Globus pallidus (tissue), 1 donor: ENCODE measurements at places on chromosomes 11 and 22.
A peak's percentile ranks its signal among the peaks of the same experiment; 100 is the strongest.

GRCh38 chr11:119149786-119150275, 979 bp downstream of the ABCG4 start:
- DNase-seq = no peak

DNA sequence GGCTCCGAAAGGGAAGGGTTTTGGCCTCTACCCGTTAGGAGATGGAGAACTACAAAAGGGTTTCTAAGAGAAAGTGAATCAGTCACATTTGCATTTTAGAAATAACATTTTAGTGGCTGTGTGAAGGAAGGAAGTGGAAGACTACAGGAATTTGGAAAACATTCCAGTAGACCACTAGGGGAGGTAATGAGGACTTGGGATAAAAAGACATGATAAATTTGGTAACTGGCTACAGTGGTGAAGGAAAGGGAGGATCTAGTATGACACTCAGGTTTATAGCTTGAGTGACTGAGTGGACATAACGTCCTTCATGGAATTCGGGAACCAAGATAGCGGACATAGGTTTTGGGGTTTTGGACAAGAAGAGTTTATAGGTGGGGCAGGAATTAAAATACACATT, 7.0 kb upstream of the RRM1 start:
- no peak for DNase-seq

DNA sequence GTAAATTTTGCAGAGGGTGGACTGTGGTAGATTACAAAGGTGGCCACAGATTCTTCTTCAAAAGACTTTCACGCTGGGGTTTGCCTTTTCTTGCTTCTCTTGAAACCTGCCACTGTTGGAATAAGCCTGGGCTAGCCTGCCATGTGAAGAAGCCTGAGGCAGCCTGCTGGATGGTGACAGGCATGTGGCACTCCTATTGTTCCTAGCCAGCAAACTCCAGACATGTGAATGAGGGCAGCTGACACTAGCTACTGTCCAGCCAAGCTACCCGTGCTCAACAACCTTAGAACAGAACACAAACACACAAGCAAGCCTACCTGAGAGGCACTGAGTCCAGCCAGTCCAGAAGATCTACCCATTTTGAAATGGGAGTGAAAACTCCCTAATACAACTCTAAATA, 322.7 kb upstream of the LARGE1 start:
- no peak for DNase-seq

DNA sequence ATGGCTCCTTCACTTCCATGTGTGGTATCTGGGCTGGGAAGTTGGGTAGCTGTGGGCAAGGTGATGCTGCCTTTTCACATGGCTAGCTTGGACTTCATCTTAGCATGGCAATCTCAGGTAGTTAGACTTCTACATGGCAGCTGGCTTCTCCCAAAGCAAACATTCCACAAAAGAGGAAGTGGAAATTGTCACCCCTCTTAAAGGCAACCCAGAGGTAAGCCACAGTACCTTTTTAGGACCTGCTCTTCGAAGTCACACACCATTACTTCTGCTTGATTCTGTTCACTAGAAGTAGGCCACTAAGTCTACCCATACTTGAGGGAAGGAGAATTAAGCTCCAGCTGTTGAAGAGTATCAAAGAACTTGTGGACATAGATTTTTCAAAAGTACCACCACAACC, 25.9 kb downstream of the TUG1 start:
- DNase-seq = no peak

GRCh38 chr11:94972700-94973098, 657 bp downstream of the CWC15 start:
- no peak for DNase-seq

- no peak for DNase-seq
Observed at GRCh38 chr11:79697905-79698304, 257.1 kb upstream of the TENM4 start.

DNA sequence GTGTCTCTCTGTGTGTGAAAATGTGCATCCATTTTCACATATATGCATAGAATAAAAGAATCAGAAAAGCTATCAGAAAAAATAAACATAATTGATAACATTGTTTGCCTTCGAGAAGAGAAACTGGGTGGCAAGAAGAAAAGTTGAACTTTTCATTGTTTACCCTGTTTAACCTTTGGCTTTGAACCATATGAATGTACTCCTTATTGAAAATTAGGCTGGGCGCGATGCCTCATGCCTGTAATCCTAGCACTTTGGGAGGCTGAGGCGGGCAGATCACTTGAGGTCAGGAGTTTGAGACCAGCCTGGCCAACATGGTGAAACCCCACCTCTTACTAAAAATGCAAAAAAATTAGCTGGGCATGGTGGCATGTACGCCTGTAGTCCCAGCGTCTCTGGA, 11.9 kb upstream of the OR9Q1 start:
- no peak for DNase-seq

DNA sequence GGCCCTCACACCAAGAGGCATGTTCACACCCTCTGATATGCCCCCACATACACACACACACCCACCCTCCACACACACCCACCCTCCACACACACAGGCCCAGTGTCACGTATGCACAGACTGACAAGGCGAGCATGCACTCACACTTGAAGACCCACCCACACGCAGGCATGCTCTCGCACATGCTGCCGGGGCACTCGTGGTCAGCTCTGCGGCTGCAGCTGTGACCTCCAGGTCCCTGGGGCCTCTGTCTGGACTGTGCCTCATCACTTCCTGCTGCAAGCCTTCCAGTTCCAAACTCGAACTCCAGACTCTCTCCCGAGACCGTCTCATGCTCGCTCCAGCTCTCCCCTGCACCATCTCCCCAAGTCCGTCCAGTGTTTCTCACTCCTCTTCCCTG, 9.5 kb downstream of the DCHS1 start:
- DNase-seq = no peak

DNA sequence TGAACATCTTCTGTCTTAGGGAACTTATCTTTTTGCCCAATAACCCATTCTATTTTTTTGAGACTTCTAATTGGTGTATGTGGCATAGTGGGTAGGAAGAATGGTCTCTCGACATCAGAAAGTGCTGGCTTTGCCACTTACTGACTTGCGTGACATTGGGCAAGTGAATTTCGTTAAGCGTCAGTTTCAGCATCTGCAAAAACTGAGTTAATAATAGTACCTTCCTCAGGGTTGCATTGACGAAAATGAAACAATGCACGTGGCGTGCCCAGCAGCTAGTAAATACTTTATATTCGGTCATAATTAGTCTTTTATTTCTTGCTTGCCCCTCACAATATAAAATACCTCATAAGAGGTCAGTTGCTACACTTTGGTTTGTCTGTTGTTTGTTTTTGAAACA, 12.5 kb upstream of the GRIK4 start:
- no peak for DNase-seq

DNA sequence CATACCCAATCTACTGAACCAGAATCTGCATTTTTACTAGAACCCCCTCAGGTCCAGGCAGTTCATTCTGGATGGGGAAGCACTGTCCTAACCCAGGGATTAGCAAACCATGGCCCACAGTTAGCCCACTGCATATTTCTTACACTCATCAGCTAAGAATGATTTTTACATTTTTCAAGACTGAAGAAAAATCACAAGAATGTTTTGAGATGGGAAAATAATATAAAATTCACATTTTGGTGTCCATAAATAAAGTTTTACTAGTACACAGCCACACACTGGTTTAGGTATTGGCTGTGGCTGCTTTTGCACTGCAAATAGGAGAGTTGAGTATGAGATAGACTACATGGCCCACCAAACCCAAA, 59.4 kb downstream of the PPFIBP2 start:
- no peak for DNase-seq

- DNase-seq = no peak
Observed at GRCh38 chr22:50691521-50691920, 18.9 kb downstream of the SHANK3 start.

DNA sequence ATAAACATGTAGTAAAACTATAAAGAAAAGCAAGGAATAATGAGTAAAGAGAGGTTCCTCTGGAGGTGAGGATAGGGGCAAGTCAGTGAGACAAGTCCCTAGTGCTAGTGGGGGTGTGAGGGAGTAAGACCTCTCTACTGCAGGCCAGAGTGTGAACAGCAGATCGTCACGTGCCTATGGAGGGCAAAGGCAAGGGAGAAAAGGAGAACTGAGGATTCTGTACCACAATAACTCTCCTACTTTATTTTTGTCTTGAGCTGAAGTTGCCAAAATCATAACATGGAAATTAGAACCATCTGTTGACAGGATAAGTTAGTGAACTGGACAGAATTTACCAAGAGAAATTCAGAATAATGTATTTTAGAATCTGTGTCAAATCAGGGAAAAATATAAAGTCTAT, 77.6 kb downstream of the ENTHD1 start:
- DNase-seq = no peak

- no peak for DNase-seq
Observed at GRCh38 chr22:39943337-39943736, 16.9 kb upstream of the TMA7B start.

DNA sequence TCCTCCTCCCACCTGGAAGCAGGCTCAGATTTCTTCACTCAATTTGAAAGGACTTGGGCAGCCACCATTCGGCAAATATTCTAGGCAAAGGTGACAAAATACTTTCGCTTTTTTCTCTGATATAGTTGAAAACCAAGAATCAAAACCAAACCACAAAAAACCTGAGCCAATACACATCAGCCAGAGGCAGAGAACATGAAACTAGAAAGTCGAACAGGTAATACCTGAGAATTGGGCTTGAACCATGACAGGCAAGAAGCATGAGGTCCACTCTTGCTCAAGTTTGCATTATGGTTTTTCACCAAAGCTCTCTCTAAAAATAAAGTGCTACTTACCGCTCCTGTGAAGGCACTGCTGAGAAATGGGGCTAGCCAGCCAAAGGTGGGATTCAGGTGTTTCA, 26.2 kb upstream of the LDLRAD3 start:
- DNase-seq = no peak

- DNase-seq = no peak
Observed at GRCh38 chr11:110527146-110527545, 97.4 kb downstream of the FDX1 start.

DNA sequence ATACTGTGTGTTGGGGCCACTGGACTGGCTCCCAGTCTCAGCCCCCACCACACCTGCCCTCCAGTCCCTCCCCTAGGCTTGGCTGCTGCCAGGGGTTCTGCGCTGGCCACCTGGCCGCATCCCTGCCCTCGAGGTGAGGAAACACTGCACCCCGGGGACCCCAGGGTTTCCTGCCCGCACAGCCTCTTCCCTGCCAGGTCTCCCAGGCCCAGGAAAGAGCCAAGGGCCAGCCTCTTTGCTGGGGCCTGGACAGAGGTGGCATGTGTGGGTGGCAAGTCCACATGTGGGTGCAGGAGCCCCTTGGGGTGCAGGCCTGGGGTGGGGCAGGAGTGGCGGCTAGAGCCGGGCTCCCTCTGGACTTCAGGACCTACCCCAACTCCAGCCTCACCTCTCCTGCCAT, 2.5 kb downstream of the EPS8L2 start:
- no peak for DNase-seq

GRCh38 chr11:63670096-63670432, 1.1 kb downstream of the ATL3 start:
- no peak for DNase-seq

- no peak for DNase-seq
Observed at GRCh38 chr11:57073128-57073527, 84.4 kb downstream of the OR5AK2 start.

DNA sequence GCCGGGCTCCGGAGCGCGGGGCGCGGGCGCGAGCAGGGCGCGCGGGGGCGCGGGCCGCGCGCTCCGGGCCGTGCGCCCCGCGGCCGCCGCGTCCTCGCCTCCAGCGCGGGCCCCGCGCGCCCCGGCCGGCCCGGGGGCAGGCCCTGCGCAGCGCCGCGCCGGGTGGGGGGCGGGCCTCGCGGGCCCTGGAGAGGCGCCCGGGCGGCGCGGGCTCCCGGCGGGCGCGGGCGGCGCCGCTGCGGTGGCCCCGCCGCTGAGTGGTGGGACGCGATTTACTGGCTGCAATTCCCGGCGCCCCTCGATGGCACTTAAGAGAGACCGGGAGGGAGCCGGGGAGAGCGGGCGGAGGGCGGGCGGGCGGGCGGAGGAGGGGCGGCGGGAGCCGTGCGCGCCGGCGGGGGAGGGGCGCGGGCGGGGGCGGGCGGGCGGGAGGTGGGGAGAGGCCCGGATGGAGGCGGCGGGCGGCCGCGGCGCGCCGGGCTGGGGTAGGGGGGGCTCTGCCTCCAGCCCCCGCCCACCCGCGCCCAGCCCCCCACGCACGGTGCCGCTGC, 73.2 kb upstream of the TCF20 start:
- peak; percentile 51 for DNase-seq

GRCh38 chr11:126519764-126520734, 164.6 kb downstream of the ST3GAL4 start:
- DNase-seq = no peak

DNA sequence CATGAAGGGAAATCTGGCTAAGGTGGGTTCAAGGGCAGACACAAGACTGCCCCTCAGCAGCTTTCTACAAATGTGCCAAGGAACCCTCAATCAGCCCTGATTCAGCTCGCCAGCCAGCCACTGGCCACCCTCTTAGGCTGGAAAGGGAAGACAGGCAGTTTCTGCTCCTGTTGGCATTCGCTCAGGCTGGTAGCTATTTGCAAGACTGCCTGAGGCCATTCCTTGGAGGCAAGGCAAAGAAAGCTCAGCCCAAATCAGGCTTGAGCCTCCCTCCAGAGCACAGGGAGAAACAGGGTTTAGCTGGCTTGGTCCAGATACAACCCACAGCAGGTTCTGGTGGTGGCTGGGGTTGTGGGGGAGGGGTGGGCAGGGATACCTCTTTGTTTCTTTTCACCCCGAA, 19.2 kb downstream of the TP53I11 start:
- no peak for DNase-seq

DNA sequence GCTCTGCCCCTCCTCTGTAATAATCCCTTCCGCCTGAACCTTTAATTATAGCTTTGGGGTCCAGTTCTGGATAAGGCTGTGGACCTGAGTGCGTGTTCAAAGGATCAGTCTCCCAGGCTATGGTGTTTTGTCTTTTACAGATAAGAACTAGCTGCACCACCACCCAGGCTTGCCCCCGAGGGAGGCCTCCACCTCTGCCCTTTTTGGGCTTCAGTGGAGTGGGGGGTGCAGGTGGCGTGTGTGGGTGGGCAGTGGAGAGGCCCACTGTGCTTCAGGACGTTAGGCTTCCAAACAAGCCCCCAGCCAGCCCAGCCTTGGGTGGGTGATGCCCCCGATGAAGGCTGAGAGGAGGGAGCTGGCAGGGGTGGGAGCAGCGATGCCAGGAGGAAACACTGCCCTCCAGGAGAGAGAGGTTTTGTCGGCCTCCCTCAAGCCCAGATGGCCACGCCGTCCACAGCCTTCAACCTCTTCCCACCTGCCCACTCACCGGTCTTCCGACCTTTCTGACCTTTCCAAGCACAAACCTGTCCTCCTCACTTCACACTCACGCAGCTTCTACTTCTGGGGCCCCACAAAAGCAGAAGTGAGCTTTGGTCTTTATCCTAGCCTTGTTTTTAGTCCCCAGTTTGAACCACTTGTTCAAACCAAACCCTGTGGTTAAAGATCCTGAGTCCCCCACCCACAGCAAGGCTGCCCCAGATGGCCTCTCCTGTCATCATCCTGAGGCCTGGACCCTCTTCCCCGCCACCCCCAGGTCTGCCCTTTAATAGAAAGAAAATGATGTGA, 20.4 kb downstream of the PSMD13 start:
- DNase-seq = no peak

- no peak for DNase-seq
Observed at GRCh38 chr11:86688398-86689179, 16.2 kb upstream of the ME3 start.
